ENCODE measurements at places on chromosomes 5 and 9.

GRCh38 chr5:36492984-36493654 is 113.3 kb upstream of the SLC1A3 start:
- no peak for DNase-seq

- no peak for DNase-seq
Observed at GRCh38 chr9:82334286-82334685, 345.7 kb downstream of the SPATA31D1 start.

- no peak for DNase-seq
Observed at GRCh38 chr5:150644058-150644457, 3.6 kb downstream of the SYNPO start.

DNA sequence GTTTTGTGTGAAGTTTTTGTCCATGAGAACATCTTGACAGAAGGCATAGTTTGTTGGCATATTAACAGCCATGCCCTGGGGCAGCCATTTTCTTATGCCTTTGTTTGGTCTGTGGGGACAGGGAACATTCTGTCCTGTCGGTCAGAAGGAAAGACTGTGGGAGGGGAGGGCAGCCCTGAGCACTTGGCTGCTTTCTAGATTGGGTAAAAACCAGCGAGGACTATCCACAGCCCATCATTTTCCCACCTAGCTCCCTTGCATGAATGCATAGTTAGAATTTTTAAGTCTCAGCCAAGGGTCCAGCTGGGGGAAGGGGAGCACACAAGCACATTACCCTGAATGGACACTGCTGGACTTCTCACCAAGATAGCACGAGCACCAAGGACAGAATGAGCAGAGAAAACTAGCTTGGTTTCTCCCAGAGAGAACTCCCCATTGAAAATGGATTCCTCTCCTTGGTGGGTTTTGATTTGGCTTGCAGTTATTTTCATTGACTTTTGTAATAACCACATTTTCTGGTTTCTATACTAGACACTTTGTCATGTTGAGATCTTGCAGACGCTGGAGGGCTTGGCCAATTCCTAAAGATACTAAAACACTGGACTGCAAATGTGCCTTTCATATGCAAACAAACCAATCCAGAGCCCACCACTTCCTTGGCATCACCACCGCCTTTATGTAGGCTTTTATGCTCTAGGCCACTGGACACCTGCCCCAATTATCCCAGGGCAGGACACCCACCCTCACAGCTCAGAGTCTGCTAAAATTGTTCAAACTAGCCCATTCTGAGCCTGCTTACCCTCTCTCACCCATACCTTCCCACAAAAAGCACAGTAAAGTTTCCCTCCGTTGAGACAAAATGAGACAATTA is 129.9 kb downstream of the BOD1 start:
- no peak for DNase-seq

GRCh38 chr5:108686676-108687075 is 61.0 kb upstream of the FER start:
- DNase-seq = no peak

DNA sequence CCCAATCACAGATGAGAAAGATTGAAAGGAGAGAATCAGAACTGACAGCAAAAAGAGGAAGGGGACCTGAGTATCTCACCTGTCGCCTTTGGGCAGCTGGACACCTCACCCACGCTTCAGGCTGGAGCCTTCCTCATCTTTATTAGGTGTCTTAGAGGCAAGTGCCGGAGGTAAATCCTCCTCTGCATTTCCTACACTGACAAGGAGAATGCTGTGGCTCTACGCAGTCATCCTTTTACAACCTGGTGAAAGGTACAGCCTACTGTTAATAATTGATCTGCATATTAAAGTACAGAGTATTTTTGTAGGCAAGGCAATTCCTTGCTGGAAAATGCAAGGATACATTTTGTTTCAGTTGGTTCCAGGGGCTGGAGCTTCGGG is 34.8 kb downstream of the PRLR start:
- no peak for DNase-seq

DNA sequence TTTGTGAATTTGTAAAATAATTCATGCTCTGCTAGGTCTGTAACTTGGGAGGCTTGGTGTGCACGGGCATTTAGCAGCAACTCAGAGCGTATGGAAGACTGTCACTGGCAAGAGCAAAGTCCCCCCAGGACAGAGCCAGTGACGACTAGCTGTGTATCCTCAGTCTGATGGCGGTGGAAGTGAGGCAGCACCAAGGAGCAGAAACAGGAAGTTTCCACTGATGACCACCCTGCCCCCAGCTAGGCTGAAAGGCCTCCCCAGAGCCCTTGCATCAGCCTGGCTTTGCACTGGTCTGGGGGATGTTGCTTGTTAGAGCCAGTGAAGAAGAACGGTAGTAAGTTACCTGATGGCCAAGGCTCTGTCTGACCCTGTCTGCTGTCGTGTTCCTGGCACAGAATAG is 66.8 kb upstream of the ABL1 start:
- DNase-seq = no peak

DNA sequence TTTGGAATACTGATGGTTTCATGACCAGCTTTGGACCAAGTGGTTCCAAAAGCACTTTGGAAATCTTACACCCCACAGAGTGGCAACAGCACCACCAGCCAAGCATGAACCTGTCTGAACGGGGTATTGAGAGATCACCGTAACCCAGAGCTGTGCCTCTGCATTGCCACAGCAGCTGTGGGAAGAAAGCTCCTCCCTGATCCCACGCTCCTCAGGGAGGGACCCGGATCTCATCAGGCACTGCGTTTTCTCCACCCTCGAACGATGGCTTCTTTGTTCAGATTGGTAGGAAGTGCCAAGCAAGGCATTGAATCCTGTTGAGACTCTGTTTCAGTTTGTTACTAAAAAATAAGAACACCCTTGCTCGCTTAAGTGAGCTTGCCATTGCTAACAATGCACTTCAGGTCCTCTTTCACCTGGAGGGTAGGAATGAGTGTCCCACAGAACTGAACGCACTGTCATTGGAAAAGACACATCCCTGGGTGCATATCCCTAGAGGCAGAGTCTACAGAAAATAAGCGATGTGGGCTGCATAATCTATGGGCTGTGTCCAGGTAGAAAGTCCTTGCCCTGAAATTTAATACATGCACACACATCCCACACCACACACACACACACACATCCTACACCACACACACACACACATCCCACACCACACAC is 118.0 kb upstream of the ICE1 start:
- peak; percentile 49 for DNase-seq

DNA sequence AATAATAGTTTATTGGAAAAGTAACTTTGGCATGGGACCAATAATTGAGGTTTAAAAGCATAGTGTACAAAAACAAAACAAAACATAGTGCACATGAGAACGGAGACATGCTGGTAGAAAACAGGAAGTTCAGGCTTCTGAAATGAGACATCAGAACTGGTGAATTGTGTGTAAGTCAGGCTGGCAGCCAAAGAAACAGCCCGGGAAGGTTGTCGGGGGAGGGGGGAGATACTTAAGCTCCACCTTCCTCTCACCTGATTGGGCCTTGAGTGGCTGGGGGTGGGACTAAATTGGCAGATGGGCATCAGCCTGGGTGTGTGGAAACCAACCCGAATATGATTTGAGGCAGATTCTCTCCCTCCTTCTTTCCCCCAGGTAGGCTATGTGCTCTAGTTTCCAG is 256.3 kb downstream of the SMARCA2 start:
- no peak for DNase-seq

DNA sequence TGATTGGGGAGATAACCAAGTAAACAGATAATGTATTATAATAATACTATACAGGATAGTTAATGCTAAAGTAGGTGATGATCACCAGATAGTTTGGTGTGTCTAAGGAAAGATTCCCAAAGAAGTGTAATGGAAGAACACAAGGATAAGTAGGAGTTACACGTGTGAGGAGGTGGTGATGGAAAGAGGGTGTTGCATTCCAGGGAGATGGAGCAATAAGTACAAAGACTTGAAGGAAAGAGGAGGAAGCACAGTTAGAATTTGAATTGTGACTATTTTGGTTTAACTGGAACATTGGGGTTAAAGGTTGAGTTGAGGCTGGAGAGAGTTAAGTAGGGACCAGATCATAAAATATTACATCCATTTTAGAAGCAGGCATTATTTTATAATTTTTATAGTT is 76.9 kb downstream of the IPO11 start:
- no peak for DNase-seq

DNA sequence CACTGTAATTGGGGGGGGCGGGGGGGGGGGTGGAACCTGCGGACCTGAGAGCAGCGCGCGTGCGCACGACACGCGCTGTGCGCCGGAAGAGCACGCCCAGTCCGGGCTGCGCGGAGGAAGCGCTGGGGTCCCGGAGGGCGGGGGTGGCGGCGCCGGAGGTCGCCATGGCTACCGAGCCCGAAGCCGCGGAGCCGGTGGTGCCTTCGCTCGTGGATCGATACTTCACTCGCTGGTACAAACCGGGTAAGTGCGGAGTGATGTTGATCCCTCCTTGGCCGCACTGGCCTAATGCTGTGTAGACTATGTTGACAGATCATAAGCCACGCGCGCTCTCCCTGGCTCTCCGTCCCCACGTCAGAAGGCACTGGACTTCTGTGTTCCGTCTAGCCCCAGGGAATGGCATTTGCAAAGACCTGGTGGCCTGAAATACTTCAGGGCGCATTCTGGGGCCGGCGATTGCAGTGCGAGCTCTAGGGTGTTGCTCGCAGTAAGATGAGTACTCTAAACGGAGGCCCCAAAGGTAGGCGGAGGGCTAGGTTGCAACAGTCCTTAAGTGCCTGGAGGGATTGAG is at the start of gene ABITRAM:
TSS of gene ABITRAM (plus strand) at position 78 of the 571 bp plus-strand sequence. CDS start at position 165, 87 bp downstream.
- DNase-seq = peak; percentile 84

- DNase-seq = no peak
Observed at GRCh38 chr9:114396558-114397218, 8.9 kb upstream of the AKNA start.
